Posterior vena cava (tissue), 2 donors: ENCODE measurements at places on chromosomes 3 and 15. TPM values are rescaled to one million over a fixed set of nuclear protein-coding genes. Genes with fewer than 3 reads are reported as not detected.

The SYNPR gene
- total RNA-seq = not detected

DNA sequence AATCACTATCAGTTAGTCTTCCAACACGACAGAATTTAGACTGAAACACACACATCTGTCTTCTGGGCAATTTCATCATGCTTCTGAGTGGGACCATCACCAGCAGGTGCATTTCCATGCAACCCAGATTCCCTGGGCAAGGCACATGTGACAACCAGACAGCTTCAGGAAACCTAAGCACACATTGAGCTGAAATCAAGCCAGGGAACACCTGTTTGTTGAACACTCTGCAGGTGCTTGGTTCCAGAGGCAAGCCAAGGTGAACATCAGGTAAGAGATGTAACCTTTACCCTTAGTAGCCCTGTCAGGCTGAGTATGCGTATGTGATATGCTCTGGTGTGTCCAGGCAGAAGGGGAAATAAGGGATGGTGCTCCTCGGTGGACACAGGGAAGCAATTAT lies 3.3 kb upstream of the PSMD2 start:
- DNase-seq = peak; percentile 3

- DNase-seq = no peak
Observed at GRCh38 chr3:47581422-47581821, 2.8 kb upstream of the CSPG5 start.

- peak; percentile 94 for DNase-seq
Observed at GRCh38 chr15:81312790-81313543, 11.0 kb downstream of the STARD5 start.

The ACTRT3 gene
- total RNA-seq = 2.4 TPM

GRCh38 chr3:7812490-7812889 lies 689.1 kb upstream of the LMCD1 start:
- no peak for DNase-seq

GRCh38 chr3:168141405-168141998 lies 45.8 kb upstream of the GOLIM4 start:
- DNase-seq = no peak

DNA sequence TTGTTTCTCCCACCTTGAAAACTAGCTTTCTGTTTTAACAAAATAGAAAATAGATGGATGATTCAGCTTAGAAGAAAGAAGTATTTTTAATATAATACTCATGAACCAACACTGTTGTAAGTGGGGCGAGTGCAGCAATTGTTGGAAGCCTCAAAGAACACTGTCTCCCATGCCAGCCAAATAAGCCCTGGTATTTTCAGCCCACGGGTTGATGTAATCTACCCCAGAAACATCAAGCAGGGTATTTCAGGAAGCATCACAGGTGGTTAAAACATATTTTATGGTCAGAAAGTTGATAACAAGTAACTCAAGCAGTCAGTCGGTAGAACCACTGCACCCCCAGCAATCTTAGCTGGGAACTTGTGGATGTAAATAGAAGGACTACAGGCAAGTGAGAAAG lies 115.9 kb downstream of the SV2B start:
- no peak for DNase-seq

The ATG7 gene
- total RNA-seq = 40.4 TPM

GRCh38 chr3:194800002-194800401 lies 114.3 kb downstream of the FAM43A start:
- DNase-seq = no peak

DNA sequence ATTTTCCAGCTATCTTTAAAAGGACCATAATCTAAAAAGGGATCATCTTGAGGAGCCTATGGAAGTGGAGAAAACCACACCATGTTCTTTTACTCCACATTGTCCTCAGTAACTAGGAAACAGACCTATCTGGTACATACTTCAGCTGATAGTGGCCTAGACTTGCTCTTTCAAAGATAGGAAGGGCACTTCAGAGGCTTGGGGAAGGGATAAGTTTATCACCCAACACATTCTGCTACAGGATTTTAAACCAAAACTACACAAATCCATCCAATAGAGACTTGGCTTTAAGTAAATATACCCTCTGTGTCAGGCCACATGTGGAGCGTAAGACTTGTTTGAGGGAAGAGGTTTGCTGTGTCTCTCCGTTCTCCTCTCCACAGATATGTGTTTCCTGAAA lies 35.4 kb downstream of the CP start:
- DNase-seq = no peak

DNA sequence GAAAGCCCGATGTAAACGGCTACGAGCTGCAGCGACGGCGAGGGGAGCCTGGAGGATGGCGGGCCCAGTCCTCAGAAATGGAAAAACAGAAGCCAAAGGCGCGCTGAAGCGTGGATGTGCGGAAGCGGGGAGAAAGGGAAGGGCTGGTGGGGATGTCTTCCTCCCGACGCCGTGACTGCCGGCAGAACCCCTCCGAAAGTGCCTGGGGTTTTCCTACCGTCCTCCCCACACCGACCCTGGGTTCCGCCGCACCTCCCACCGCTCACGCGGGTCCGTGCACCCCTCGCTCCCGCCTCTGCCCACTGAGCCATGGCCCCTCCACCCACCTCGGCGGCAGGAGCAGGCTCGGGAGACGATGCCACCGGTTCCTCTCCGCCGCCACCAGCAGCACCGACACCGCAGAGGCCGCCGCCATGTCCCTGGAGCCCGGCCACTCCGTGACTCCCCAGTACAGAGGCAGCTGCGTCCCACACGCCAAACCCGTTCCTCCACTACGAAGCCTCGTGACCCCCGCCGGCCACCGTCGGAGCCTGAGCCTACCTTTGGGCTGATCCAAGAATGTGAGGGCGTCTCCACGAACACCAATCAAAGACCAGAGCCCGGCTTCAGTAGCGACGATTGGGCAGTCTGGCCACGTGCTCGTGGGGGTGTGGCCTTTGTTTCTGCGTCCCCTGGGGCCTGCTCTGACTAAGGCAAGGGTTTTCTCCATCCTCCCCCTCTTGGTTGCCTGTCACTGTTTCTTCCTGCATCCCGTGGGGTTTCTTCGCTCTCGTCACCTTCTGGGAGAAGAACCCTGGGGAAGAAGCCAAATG lies at the start of gene MCCC1:
TSS of gene MCCC1 (minus strand) at position 471 of the 812 bp plus-strand sequence. CDS start at position 415, 56 bp downstream.
- peak; percentile 99 for DNase-seq

GRCh38 chr3:106299300-106300098 lies 430.7 kb upstream of the CBLB start:
- DNase-seq = no peak
